Stimulated activated CD8-positive, alpha-beta memory T cell treated with anti-CD3 and anti-CD28 coated beads, Interleukin-2, amount 100 ng/mL, for 48 hours (primary cell): ENCODE measurements at places on chromosomes 13 and 19.
A peak's percentile ranks its signal among the peaks of the same experiment; 100 is the strongest.

DNA sequence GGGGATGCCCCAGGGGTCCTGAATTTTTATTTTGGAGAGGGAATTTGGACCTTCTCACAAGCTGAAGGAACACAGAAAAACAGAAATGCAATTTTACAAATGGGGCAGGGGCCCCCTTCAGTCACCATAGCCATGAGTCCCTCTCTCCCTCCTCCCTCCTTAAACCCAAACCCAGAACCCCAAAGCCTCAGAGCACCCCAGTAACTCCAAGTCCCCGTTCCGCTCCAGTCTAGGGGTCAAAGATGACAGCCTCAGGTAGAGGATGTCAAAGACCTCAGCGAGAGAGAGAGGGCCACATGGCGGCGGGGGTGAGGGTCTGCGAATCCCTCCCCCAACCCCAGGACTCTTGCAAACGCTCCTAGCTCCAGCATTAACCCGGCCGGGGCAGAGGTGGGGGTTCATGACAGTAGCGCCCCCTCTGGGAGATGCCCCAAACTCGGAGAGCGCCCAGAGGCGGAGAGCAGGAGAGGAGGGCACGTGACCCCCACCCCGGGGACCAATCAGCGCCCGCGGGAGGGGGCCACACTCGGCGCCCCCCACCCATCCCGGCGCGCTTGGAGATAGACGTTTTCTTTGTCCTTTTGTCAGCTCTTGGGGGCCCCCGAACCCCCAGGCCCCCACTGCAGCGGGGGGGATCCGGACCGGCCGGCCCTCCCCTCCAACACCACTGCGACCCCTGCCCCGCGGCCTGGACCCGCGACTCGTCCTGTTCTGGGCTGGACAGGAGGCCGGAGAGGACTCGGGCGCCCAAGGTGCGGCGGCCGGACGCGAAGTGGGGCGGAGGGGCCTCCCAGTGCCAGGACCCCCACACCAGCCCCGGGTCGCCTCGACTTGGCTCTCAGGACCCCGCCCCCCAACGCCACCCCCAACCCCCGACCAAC is 20.8 kb upstream of the SEMA6B start:
- no peak for DNase-seq

GRCh38 chr19:8659905-8660304 is 29.5 kb downstream of the NFILZ start:
- no peak for DNase-seq

DNA sequence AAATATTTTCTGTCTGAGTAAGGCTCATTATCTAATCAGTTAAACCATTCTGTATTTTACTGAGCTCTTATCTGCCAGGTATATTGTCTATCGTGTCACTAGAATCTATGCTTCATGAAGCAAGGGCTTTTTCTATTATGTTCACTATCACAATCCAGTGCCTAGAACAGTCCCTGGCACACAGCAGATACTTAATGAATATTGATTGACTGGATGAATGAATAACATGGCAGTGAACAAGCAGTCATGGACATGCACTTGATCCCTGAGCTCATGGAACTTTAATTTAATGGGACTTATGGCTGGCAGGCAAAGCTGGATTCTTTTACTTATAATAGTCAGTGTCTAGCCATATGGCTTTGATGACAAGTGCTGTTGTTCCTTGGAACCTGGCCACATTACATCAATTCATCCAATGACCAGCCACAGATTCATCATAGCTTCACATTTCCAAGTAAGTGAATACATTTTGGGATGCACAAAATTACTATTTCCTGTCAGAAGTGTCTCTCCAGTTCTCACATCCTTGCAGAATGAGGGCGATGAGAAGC is 214.8 kb downstream of the COG6 start:
- no peak for DNase-seq

DNA sequence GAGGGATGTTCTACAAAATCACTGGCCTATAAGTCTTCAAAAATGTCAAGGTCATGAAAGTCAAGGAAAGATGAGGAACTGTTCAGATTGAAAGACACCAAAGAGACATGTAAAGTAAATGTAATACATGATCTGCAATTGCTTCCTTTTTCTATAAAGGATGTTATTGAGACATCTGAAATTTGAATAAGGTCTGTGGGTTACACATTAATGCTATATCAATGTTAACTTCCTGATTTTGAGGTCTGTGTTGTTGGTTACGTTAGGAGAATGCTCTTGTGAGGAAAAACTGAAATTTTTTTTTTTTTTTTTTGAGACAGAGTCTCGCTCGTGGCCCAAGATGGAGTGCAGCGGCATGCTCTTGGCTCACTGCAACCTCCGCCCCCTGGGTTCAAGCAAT is 197.4 kb downstream of the RGCC start:
- no peak for DNase-seq

DNA sequence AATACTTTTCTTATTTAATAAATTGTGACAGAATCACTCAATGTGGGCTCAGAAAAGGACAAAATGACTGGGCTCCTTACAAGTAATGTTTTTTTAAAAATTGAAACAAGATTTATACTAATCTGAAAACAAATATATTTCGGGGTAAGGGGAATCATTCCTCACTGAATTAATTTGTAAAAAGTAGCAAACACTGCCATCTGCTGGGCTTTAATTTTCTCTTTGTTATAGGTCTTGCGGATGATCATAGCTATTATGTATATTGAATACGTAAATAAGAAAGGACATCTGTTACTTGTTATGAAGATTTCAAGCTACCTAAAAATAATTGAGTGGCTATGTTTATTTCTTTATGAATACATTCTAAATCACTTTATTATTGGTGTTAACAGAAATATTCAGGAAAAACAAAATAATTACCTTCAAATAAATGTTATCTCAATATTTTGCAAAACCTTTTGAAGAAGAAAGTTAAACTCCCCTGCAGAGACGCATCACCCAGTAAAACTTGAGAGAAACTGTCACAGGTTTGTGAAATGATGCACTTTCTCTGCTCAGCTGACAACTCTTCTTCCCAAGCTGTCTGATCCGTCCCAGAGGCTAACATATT is 17.8 kb upstream of the ENOX1 start:
- no peak for DNase-seq

GRCh38 chr19:47438793-47439220 is 19.5 kb upstream of the MEIS3 start:
- no peak for DNase-seq

GRCh38 chr13:39612023-39612637 is 9.1 kb upstream of the LHFPL6 start:
- peak; percentile 36 for DNase-seq

DNA sequence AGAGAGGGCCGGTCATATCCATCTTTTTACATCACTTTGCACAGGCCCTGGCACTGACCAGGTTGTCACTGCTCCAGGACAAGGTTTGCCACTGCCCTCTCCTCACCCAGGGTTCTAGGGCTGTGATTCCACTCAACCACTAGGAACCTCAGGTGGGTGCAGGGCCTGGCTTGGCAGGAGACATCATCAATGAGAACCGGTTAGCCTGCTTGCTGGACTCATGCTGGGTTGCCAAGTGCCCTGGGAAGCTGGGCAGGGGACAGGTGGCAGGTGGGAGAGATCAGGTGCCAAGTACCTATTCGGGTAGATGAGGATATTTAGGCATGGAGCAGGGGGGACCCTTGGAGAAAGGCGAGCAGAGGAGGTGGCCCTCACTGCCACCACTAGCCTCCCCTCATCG is 4.2 kb upstream of the CERS4 start:
- DNase-seq, result no peak

DNA sequence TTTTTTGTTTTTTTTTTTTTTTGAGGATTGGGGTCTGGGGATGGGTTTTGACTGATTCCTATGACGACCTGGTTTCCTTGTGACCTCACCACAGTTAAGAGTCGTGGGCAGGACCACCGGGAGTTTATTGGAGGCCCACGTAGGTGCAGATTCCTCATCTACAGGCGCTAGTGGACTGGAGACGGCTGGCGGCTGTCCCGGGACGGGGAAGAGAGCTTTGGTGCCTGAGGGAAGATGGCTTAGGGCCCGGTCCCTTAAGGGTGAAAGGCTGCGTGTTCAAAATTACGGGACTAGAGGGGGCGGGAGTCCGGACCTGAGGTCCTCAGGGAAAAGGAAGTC is 682 bp upstream of the TEAD2 start:
- DNase-seq, result no peak

GRCh38 chr13:113973218-113974164 is at the start of gene C13orf46:
C13orf46 (minus strand) TSS chr13:113974076; CDS start chr13:113973997, 79 bp downstream.
- DNase-seq, result no peak

DNA sequence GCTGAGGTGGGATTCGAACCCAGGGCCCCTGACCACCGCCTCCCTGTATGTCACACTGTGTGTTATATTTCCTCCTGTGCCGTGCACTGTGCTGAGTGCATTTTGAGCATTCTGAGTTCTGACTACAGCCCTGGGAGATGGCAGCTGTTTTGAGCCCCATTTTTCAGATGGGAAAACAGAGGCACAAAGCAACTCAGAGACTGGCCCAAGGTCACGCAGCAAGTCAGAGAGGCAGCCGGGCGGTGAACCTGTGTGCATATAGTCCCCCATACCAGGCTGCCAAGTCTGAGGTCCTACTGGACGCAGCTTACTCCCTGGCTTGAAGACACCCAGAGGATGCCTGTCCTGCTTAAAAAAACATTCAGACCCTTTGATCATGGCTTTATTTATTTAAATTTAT is 17.7 kb downstream of the MYH14 start:
- no peak for DNase-seq

- no peak for DNase-seq
Measured at GRCh38 chr19:33558856-33559255, 37.3 kb upstream of the PEPD start.

- DNase-seq, result no peak
Measured at GRCh38 chr13:60169239-60170031, 5.7 kb upstream of the DIAPH3 start.

DNA sequence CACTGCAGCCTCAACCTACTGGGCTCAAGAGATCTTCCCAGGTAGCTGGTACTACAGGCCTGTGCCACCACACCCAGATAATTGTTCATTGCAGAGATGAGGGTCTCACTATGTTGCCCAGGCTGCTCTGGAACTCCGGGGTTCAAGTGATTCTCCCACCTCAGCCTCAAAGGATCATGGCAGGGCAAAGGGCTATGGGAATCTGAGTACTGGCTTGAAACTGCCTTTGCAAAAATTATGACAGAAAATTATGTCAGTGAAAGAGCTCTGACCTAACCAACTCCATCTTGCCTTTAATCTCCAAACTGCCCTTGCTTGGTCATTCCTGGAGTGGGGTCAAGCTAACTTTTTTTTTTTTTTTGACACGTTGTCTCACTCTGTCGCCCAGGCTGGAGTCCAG is 1.3 kb upstream of the DNASE2 start:
- DNase-seq, result no peak

GRCh38 chr13:36533806-36534205 is 101.5 kb downstream of the CCNA1 start:
- DNase-seq, result no peak

- no peak for DNase-seq
Measured at GRCh38 chr19:56273563-56274117, 1.1 kb downstream of the EDDM13 start.

DNA sequence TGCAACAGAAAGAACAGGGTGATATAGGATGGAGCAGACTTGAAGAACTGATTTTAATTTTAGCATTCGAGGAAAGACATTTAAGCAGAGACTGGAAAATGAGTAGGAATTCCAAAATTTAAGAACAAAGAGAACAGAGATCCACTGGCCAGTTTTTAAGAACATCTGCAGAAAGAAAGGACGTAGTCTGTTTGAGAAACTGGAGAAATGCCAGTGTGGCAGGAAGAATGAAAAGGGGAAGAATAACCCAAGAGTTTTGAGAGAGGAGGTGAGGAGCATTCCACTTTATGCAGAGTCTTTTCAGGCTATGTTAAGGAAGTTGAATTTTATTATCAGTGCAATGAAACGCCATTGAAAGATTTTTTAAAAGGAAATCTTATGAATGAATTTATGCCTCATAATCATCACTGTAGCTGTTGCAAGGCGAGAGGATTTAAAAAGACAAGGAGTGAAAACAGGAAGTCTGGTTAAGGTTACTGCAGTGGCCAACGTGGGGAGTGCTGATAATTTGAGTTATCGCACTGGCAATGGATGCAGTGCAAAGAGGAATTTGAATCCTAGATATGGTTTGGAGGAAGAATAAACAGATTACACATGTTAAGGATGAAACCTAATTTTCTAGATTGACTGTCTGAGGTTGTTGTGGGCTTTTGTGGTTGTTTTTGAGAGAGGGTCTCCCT is 253.8 kb downstream of the DACH1 start:
- DNase-seq, result no peak

DNA sequence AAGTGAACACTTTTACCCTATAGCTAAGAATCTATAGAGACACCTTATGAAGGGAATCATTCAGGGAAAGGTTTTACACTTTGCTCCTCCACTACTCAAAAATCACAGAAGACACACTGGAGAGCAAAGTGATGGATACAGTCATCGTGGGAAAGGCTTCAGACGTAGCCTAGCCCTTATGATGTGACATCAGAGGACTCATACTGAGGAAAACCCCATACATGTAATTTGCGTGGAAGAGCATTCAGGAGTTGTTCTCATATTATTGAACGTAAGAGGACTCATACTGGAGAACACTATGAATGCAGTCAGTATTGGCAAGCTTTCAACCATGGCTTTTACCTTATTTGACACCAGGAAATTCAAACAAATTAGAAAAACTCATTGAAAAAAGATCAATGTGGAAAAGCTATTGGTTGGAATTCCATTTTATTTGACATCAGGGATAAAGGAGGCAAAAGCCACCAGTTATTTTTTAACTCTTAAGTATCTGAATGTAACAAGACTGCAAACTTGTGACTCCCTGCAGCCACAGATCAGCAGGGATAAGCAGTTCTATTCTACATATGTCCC is 16.1 kb upstream of the ZNF274 start:
- DNase-seq, result no peak

- no peak for DNase-seq
Measured at GRCh38 chr19:51696606-51697005, 3.5 kb downstream of the SPACA6 start.

DNA sequence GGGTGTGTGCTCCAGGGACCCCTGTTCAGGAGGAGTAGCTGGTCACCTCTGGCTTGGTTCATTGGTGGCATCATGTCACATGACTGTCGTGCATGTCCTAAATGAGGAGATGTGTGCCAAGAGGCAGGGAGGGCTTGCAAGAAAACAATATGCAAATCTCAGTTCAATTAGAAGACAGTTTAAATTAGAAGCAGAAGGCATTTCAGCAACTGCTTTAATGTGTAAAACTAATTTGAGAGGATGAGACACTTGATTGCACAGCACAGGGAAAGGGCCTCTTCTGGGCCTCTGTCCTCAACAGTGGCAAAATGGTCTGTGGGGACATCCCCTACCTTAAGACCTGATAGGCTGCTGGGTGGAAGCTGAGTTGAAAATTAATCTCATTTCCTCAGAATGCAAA is 54.6 kb downstream of the SPATA13 start:
- DNase-seq, result no peak

- DNase-seq, result no peak
Measured at GRCh38 chr13:95740979-95741320, 64.0 kb downstream of the DNAJC3 start.

- DNase-seq, result no peak
Measured at GRCh38 chr19:46082728-46083050, 41.8 kb downstream of the IGFL3 start.

DNA sequence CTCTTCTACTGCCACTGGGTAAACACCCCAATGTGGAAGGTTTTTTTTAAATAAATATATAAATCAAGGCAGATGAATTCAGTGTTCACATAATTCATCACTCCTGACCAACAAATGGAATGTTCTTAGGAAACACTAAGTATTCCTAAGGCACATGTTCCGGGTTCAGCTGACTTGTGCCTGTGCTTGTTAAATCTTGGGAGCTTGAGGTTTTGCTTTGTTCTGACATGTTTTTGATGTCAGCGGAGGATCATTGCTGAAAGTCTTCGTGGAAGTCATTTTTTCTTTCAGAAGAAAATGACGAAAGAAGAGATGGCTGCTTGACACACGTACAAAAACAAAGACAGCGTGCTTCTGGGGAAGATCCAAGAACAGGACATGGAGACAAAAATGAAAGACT is 185.8 kb downstream of the MZT1 start:
- no peak for DNase-seq
